Activated CD8-positive, alpha-beta memory T cell treated with anti-CD3 and anti-CD28 coated beads, Interleukin-2, amount 10 ng/mL, durations not matched to agents 7 days and 5 days (primary cell): ENCODE measurements at places on chromosomes 7 and 10.

DNA sequence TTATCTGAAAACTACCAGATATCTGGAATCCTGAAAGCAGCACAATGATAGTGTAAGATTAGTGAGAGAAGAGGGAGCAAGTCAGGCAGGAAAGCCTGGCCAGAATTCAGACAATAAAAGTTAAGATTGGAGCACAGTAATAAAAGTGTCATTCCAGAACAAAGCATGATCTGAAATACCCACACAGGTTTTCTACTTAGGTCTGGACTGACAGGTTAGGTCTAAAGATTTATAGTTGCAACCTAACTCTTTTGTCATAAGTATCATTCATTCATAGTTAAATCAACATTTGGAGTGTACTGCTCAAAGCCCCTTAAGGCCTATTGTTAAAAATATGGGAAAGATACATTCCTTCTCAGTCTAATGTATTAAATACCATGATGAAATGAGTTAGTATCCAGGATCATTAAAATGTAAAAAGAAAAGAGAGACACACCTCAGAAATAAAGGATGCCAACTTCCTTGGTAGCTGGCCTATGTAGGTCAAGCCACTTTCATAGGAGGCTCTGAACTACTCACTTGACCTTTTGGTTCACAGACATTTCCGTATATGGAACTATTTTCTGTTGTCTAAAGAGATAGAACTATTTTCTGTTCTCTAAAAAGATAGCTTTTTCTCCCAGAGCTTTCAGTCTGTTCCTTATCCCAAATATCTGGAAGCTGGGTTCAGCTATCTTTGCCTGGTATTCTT is 105.2 kb downstream of the FAS start:
- DNase-seq = no peak

DNA sequence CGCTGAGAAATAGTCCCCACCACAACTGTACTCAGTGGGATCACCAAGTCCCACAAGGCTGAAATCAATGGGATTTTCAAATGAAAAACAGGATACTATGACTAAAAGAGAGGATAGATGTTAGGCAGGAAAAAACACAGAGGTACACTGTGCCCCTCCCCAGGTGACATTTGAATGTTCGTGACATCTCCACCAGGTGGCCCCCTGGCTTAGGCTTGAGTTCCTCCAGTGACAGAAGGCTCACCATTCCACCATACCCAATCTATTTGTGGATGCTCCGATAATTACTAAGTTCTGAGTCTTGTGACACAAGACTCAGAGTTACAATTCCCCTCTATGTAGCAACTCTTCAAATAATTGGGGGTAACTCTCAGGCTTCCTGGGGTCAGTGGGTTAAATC is 77.5 kb upstream of the KCNMA1 start:
- no peak for DNase-seq

DNA sequence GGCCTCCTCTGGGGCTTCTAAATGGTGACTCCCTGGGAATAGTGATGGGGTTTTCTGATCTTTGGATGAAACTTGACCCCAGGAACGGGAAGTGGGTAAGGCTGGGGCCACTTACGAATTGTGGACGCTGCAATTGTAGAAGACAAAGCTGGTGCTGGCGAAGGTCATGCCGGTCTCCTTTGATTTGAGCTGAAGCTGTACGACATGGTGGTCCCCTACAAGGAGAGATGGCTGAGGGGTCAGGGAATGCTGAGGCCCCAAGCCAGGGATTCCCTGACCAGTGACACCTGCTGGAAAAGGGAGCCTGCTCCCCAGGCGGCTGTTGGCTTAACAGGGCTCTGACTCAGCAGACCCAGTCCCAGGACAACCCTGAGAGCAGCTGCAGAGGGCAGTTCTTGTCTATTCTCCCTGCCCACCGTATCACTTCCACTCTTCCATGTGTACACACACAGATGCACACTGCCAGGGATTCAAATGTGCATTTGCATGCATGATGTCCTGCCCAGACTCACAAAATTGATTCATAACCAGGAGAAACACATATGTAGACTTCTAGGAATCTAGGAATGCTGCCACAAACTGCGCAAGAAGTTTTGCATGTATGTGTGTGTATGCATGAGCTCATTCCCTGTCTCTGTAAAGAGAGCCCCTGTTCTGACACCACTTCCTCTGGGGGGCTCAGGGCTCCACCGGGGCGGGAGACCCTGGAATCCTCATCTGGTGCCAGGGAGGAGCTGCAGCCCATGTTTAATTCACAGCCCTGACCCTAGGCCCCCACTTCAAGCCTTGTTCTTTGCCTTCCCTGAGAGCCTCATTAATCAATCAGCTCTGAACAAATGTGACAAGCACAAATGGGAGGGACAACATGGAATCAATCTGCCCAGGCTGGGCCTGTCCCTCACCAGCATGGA is 350.0 kb downstream of the PLXNA4 start:
- no peak for DNase-seq

- DNase-seq = no peak
Measured at GRCh38 chr7:44225566-44226395, 25.0 kb downstream of the YKT6 start.

DNA sequence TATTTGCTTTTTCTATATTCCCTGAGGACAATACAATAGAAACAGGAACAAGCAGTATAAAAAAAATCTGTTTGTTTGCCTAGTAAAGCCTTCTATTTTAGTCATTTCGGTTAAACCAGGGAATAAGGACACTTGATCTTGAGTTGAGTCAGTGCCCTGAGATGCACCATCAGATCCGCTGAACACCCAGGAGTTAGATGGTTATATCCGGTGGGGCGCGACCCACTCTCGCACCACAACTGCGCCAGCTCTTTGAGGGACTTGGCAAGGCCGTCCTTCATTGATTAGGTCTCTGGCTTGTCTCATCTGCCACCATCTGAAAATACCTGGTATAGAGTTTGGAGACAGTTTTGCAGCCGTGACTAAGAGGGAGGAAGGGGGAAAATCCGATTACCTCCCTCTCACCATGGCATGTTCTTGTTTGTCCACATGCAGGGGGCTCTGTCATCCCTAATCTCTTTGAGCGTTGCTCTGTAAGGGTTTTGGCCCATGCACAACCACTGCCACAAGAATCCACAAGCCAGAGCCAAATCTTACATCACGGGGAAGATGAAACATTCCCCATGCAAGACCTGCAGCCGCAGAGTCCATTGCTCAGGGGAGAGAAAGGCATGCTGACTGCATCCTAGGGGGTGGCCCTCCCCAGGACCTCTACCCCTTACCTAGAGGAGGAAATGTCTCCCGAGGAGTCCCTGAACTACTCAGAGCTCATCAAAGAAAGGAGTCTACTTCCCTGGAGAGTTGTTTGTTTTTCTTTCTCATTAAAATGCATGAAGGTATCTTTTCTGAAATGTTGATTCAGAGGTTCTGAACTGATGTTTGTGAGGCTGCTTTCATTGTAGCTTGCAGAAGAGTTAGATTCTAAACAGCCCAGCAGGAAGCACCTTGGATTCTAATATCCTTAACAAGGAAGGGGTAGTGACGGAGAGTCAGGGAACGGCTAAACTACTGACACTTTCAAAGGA is 101.6 kb upstream of the FAM171A1 start:
- DNase-seq = no peak
